ENCODE measurements at places on chromosomes 6 and 20.

DNA sequence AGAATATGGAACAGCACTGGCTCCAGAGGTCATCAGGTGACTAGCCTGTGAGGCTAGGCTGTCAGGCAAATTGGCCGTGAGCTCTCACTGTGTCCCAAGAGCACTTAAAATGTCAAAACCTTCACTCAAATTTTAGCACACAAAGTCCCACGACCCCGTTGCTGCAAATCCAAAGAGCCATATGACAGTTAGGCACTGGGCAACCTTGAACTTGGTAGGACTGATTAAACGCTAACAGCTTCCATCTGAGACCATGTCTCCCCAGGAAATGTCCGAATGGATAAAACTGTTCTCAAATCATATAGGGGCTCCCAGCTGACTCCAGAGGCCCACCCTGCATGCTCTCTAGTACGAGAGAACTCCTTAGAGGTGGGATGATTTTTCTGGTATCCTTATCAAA lies 196.6 kb downstream of the PHACTR1 start:
- no peak for DNase-seq

GRCh38 chr20:1164871-1165270 lies 19.9 kb downstream of the TMEM74B start:
- no peak for DNase-seq

DNA sequence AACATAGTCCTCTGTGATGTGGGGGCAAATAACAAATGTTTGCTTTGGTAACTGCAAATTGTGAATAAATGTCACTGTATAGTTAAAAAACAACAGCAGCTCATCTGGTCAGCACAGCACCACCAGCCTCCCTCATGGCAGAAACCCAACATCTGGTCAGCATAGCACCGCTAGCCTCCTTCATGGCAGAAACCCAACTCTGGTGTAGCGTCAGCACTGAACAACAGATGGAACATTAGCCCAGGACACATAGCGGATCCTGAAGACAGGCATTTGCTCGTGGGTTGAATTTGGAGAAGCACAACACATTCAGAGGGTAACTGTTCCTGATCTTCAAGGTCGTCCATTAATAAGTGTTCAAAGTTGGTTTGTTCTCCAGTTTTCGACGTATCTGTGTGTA lies 265.9 kb downstream of the DLL1 start:
- DNase-seq, result no peak

GRCh38 chr6:170455335-170455979 lies 97.7 kb downstream of the PSMB1 start:
- DNase-seq, result no peak

DNA sequence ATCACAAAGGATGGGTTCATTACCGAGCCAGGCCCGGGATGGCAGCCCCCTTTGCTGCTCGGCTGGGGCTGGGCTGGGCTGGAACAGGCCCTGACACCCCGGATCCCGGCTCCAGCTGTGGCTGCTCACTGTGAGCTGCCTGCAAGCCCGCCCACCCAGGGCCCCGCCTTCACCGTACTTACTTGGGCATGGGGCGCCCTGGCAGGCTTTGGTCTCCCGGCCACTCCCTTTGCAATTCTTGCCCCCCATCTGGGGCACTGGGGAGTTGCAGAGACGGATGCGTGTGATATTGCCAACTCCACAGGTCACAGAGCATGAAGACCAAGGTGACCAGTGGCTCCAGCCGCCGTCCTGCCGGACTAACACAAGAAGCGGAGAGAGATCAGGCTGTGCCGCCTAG lies 16.7 kb downstream of the THBS2 start:
- DNase-seq, result no peak

DNA sequence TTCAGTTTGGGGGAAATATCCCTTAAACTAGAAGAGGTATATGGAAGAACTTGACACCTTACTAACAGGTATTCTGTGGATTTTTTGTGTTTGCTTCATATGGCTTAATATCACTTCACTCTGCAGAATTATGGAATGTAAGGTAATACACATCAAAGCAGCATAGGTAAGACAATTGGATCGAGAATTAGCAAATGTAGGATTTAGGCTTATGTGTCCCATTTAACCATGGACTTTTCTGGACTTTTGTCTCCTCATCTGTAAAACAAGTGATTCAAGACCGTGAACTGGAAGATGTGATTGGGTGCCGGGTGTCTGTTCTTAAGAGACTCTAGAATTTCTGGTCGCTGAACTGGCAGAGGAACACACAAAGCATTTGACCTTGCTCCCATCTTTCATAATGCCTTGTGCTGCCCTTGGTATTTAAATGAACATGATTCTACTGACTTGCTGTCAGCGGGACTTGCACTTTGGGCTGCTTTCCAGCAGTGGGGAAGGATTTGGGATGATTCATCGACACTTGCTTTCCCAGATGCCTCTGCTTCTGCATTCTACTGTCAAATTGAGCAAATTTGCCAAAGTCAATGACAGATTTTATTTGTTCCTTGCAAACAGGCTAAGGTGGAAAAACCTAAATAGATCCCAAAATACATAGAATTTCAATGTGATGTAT lies 199.8 kb downstream of the PLCB1 start:
- no peak for DNase-seq

DNA sequence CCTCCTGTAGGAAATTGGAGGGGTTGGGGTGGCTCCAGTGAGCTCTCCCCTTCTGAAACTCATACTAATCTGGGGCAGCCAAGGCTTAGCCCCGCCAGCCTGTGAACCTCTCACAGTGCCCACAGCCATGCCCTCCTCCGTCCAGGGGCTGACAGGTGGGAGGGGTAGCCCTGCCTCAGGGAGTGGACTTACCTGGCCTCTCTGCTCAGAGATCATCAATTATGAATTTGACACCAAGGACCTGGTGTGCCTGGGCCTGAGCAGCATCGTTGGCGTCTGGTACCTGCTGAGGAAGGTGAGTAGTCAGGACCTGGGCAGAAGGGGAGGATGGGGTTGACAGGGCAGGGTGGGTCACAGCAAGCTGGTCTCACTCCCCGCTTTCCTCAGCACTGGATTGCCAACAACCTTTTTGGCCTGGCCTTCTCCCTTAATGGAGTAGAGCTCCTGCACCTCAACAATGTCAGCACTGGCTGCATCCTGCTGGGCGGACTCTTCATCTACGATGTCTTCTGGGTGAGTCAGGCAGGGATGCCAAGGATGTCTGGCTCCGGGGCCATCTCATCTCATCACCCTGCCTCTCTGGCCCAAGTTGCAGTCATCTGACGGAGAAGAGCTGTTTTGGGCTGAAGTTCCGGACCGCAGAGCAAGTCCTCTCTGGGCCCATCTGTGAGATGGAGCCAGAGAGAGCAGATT lies 34.7 kb downstream of the HM13 start:
- DNase-seq, result no peak

Measured in SW 1271 (cell line).